ENCODE measurements at places on chromosomes 6 and 20. TPM values are rescaled to one million over a fixed set of nuclear protein-coding genes. Genes with fewer than 3 reads are reported as not detected.

PRKN gene
- 4.5 TPM for total RNA-seq

MKKS gene
- total RNA-seq, result 21.7 TPM

CDSN gene
- not detected for total RNA-seq

ARHGAP40 gene
- not detected for total RNA-seq

BTN1A1 gene
- total RNA-seq, result not detected

KCNQ5 gene
- total RNA-seq, result not detected

SIRPB2 gene
- 3.8 TPM for total RNA-seq

SLPI gene
- 18.5 TPM for total RNA-seq

BPI gene
- not detected for total RNA-seq

Data from transverse colon (tissue), 4 donors.